Neural progenitor cell (in vitro differentiated cells): ENCODE measurements at places on chromosomes 7 and 10. TPM values are rescaled to one million over a fixed set of nuclear protein-coding genes. Genes with fewer than 3 reads are reported as not detected.

Gene PRPS1L1
- total RNA-seq, result not detected in 2 replicates

Gene ITPRID1
- not detected in 2 replicates for total RNA-seq

Gene KLF14
- not detected in 2 replicates for total RNA-seq

Gene GJD4
- not detected in 2 replicates for total RNA-seq

Gene OPALIN
- not detected in 2 replicates for total RNA-seq

Gene STOX1
- 35.9 and 53.9 TPM in 2 replicates for total RNA-seq

Gene CNPY1
- not detected in 2 replicates for total RNA-seq

Gene ADARB2
- total RNA-seq, result 0.99 TPM in 1 of 2 replicates, not detected in the other

Gene MEOX2
- total RNA-seq, result 0.25 TPM in 1 of 2 replicates, not detected in the other

Gene ANXA11
- total RNA-seq, result 2.7 and 7.3 TPM in 2 replicates

Gene PALS2
- total RNA-seq, result 37.7 and 51.8 TPM in 2 replicates

Gene DNAJC30
- 0.94 and 2.6 TPM in 2 replicates for total RNA-seq
